GM23248 (cell line): ENCODE measurements at places on chromosomes 7 and 10. TPM values are rescaled to one million over a fixed set of nuclear protein-coding genes. Genes with fewer than 3 reads are reported as not detected.

The WDFY4 gene
- 0.05 TPM in 1 of 2 replicates, not detected in the other for polyA plus RNA-seq

The GPR26 gene
- polyA plus RNA-seq, result not detected in 2 replicates

The DYDC1 gene
- polyA plus RNA-seq, result not detected in 2 replicates

The GNGT1 gene
- not detected in 2 replicates for polyA plus RNA-seq

The KLF14 gene
- 0.24 and 0.25 TPM in 2 replicates for polyA plus RNA-seq

The DLX6 gene
- not detected in 2 replicates for polyA plus RNA-seq

DNA sequence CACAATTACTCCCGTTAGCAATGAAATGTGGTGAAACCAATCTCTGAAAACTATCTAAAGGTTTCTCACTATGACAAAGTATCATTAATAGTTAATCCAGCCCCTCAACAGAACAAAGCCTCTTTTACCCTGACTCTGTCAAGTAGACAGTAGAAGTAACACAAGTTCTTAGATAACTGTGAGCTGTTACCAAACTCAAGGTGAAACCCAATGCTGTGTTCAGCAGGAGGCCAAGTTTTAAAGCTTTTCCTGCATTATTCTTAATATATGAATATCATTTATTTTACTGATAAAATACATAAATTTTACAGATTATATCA lies 109.1 kb downstream of the SRPK2 start:
- no peak overlapping the region for H3K27ac ChIP-seq
- H3K4me1 ChIP-seq, result no peaks in the 10 kb centered on the region
- H3K27me3 ChIP-seq, result no peaks in the 10 kb centered on the region
- no peak overlapping the region for H3K4me3 ChIP-seq

DNA sequence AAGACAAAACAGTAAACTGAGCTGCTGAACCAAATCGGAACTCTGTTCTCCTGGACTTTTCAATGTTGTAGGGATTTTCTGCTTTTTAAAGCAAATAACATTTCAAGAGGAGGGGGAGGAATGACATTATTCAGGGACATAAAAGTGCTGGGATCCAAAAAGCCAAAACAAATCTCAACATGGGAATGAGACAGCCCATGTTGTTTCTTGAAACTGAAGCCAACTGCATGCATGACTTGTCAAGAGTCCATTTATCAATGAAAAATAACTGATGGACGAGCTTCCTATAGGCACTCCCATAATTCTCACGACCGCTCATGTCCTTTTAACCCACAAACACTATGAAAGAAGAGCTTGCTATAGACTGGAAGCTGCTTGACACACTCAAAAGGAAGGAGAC lies 27.8 kb downstream of the FAM53B start:
- no peak for DNase-seq
- no peaks in the 10 kb centered on the region for H3K27me3 ChIP-seq
- no peak overlapping the region for H3K4me3 ChIP-seq
- H3K36me3 ChIP-seq, result no peaks in the 10 kb centered on the region

DNA sequence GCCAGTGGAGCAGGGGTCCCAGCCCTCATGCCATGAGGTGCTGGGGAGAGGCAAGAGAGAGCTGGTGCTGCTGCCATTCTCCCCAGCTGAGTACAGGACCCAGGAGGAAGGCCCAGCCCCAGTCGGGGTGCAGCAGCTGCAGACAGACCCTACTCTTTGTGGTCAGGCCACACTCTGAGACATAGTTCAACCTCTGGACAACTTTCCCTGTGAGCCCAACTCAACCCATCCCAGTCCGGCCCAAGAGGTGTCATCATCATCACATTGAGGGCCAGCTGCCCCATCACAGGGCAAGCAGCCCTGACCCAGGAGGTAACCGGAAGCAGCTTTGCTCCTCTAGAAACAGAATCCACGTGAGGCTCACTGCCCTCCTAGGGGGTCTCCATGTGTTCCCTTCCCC lies 133.8 kb upstream of the KCNMA1 start:
- H3K36me3 ChIP-seq, result no peaks in the 10 kb centered on the region
- H3K4me1 ChIP-seq, result peaks cover 4% of the 10 kb centered on the region; the same call in 1 of the 2 replicates
- no peak overlapping the region for H3K27ac ChIP-seq
- DNase-seq, result no peak

DNA sequence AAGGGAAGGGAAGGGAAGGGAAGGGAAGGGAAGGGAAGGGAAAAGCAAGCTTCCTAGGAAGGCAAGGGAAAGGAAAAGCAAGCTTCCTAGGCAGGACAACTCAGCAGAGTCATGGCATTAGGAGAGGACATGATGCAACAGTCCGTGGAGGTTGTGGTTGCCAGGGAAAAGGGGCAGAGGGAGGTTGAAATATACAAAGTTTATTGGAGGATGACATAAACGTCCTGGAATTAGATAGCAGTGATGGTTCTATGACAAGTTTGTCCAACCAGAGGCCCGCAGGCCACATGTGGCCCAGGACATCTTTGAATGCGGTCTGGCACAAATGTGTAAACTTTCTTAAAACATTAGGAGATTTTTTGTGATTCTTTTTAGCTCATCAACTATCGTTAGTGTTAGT lies 59.8 kb upstream of the OPN4 start:
- DNase-seq, result peak; percentile 44
- no peaks in the 10 kb centered on the region for H3K27me3 ChIP-seq
- H3K4me1 ChIP-seq, result no peaks in the 10 kb centered on the region
- H3K36me3 ChIP-seq, result no peaks in the 10 kb centered on the region
- no peak overlapping the region for H3K4me3 ChIP-seq

DNA sequence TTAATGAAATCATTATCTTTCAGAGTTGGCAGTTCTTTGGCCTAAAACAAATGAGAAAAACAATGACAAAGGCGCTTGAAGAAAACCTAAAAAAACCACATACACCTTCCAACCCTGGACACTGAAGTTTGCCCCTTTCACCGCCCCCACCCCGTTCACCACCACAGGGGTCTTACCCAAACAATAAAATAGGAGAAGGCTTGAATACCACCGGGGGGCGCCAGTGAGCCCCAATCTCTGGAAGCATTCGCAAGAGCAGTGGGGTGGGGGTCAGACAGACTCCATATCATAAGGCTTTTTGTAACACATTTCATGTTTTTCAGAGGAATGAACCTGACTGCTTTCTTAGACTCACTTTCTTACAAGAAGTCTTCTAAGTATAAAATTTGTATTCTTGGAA lies 163.6 kb downstream of the PIP4K2A start:
- peaks cover 4% of the 10 kb centered on the region; the same call in 1 of the 2 replicates for H3K36me3 ChIP-seq
- H3K27me3 ChIP-seq, result no peaks in the 10 kb centered on the region
- H3K4me3 ChIP-seq, result no peak overlapping the region
- H3K4me1 ChIP-seq, result peaks cover 11% of the 10 kb centered on the region; the same call in 1 of the 2 replicates
- H3K27ac ChIP-seq, result no peak overlapping the region

- DNase-seq, result no peak
- H3K4me1 ChIP-seq, result no peaks in the 10 kb centered on the region
- no peak overlapping the region for H3K27ac ChIP-seq
These were observed 115.9 kb downstream of the MICU1 start for GRCh38 chr10:72509941-72510340.

GRCh38 chr7:4683884-4684565 lies 1.9 kb downstream of the FOXK1 start:
- peaks cover 9% of the 10 kb centered on the region for H3K4me1 ChIP-seq
- H3K4me3 ChIP-seq, result peak overlapping the region; percentile 87
- peak overlapping the region; percentile 88 for H3K27ac ChIP-seq
- DNase-seq, result peak; percentile 84

DNA sequence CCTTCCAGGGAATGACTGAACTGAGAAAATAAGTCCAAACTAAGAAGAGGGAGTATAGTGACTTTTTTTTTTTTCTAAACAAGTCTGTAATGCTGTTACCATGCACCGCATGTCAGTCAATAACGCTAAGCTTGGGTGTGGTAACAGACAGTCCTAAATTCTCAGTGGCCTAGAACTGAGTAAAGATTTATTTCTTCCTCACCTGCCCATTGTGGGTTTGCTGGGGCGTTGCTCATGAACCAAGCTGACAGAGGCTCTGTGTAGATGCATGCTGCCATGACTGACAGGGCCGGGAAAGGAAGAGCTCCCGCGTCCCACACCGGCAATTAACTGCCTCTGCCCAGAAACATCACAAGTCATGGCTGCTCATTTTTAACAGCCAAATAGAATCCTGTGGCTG lies 25.5 kb upstream of the PRKG1 start:
- H3K4me3 ChIP-seq, result no peak overlapping the region
- peaks cover 22% of the 10 kb centered on the region for H3K4me1 ChIP-seq
- H3K27ac ChIP-seq, result no peak overlapping the region
- H3K27me3 ChIP-seq, result no peaks in the 10 kb centered on the region
- no peak for DNase-seq

DNA sequence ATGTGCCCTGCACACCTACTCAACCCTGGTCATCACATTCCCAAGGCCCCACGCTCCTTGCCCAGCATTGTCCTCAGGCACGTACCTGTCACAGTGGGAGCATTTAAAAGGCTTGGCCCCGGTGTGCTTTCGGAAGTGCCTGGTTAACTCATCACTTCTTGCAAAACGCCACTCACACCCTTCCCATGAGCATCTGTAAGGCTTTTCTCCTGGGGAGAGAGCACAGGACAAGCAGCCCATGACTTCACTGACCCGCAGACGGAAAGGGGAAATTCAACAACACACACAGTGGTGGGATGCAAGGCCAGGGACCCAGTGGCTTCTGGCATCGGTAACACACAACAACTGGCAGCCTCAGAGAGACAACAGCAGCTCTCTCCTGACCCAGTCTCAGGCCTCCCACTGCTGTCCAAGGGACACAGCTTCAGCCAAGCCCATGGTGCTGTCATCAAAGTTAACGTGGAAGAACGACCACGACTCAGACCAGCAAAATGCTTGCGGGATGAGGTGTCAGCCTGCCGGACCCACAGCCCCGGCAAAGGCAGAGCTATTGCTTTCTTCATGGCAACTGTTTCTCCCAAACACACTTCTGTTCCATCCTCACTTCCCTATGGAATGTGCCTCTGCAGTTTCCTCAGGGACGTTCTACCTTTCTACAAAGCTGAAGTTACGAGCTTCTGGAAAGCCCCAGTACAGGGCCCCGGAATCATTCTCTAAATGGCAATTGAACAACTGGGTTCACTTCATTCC lies 4.8 kb downstream of the KLF6 start:
- peaks cover 51% of the 10 kb centered on the region for H3K4me1 ChIP-seq
- peak; percentile 83 for DNase-seq
- H3K36me3 ChIP-seq, result peaks cover 78% of the 10 kb centered on the region
- peak overlapping the region; percentile 98 for H3K4me3 ChIP-seq
- peak overlapping the region; percentile 100 for H3K27ac ChIP-seq

DNA sequence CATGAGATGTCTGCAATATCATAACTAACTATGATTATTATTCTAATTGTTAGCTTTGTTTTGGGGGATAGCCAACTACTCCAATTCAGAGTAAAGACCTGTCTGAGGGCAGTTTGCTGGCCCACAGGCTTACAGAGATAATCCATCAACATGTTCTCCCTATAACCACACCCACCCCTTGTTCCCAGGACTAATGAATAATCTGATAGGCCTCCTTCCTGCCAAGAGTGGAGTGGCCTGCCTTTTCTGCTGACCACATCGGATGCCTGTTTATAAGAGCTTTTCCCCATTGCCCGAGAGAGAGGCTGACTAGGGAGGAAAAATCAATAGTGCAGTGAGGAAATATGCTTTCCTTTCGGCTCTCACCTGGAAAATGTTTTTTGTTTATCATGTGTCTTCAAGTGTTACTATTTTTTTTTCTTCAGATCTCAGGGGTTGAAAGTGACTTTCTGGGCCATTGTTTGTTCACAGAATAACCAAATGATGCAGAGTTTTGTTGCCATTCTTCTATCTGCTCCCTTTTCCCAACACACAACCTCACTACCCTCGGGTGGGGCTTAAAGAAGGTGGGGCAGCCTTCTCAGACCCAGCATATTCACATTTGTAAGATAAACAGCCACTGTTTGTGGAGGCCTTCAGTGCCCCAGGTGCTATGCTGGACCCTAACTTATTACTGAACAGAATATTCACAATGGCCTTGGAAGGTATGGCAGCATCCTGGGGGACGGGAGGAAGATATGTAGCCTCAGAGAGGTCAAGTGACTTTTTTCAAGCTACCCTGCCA lies 38.4 kb downstream of the PLPP4 start:
- peak; percentile 40 for DNase-seq
- H3K27me3 ChIP-seq, result no peaks in the 10 kb centered on the region
- H3K4me3 ChIP-seq, result no peak overlapping the region
- no peaks in the 10 kb centered on the region for H3K4me1 ChIP-seq
- H3K36me3 ChIP-seq, result no peaks in the 10 kb centered on the region
- H3K27ac ChIP-seq, result no peak overlapping the region

DNA sequence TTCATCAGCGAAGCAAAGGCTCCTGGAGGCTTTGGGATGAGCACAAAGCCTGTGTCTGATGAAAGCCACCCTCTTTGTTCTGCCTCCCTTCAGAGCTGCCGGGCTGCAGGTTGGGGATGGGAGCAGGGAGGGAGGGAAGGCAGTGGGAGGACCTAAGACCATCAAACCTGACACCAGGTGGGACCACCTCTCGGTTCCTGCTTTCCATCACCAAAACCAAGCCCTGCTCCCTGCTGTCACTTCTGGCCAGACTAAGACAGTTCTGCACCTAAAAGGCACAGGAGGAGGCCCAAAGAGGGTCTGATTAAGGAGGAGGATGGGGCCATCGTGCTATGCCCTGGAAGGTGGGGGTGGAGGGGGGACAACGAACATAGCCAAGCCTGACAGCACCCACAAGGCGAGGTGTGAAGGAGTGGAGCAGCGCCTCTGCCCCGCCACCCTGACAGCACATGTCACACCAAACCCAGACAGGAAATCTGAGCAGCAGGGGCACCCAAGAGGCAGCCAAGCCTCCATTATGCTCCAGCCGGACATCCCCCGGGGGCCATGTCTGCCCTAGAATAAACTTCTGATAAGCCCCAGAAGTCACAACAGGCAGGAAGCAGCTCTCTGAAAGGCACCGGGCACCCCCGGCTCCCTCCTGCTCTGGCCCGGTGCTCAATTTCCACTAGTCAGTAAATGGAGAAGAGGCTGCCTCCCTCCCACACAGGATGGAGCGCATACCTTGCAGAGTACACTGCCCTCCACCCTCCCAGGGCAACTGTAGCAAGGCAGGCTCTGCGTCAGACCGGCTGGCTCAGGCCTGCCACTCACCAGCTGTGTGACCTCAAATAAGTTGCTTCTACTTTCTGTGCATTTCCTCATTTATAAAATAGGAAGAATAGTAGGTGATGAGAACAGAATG lies 48.9 kb downstream of the DLG5 start:
- peaks cover 12% of the 10 kb centered on the region for H3K4me1 ChIP-seq
- DNase-seq, result peak; percentile 31
- no peak overlapping the region for H3K4me3 ChIP-seq
- no peaks in the 10 kb centered on the region for H3K36me3 ChIP-seq
- no peaks in the 10 kb centered on the region for H3K27me3 ChIP-seq

DNA sequence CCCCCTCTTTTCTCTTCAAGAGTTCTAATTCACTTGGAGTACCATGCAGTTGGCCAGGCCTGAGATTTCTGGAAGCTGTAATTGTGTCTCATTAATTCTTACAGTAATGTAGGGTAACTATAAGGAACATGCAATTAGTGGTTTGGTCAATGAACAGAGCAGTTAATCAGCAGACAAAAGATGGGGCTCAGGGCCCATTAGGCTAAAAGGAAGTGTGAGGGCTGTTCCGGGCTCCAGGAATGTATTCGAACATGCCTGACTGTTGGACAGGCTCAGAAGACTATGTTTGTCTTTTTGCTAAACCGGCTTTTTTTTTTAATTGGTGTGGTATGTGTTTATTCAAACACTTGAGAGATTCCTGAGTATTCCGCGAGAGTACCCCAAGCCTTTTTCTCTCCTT lies 42.5 kb upstream of the FZD8 start:
- no peaks in the 10 kb centered on the region for H3K4me1 ChIP-seq
- H3K27ac ChIP-seq, result no peak overlapping the region
- DNase-seq, result no peak
- peaks cover 3% of the 10 kb centered on the region; the same call in 1 of the 2 replicates for H3K27me3 ChIP-seq
- H3K4me3 ChIP-seq, result no peak overlapping the region

- H3K27me3 ChIP-seq, result no peaks in the 10 kb centered on the region
- H3K4me3 ChIP-seq, result no peak overlapping the region
- H3K4me1 ChIP-seq, result peaks cover 17% of the 10 kb centered on the region
- no peak overlapping the region for H3K27ac ChIP-seq
These were observed 9.6 kb downstream of the TPK1 start for GRCh38 chr7:144826208-144826607.
